Activated CD8-positive, alpha-beta T cell treated with anti-CD3 and anti-CD28 coated beads for 36 hours (primary cell): ENCODE measurements at places on chromosomes 16 and 17. TPM values are rescaled to one million over a fixed set of nuclear protein-coding genes. Genes with fewer than 3 reads are reported as not detected.

GRCh38 chr16:23700093-23700492 is 12.9 kb downstream of the ERN2 start:
- H3K4me1 ChIP-seq, result no peaks in the 10 kb centered on the region
- peaks cover 6% of the 10 kb centered on the region for H3K27me3 ChIP-seq
- no peak for DNase-seq
- H3K36me3 ChIP-seq, result no peaks in the 10 kb centered on the region
- no peak overlapping the region for H3K27ac ChIP-seq

- DNase-seq, result no peak
- peaks cover 17% of the 10 kb centered on the region for H3K36me3 ChIP-seq
- H3K4me1 ChIP-seq, result no peaks in the 10 kb centered on the region
These were observed 88.2 kb downstream of the STX8 start for GRCh38 chr17:9487406-9487805.

GRCh38 chr16:85335584-85336491 is 223.6 kb upstream of the CIBAR2 start:
- peaks cover 12% of the 10 kb centered on the region for H3K4me1 ChIP-seq
- H3K4me3 ChIP-seq, result peak overlapping the region; percentile 47
- H3K27me3 ChIP-seq, result no peaks in the 10 kb centered on the region
- H3K36me3 ChIP-seq, result no peaks in the 10 kb centered on the region
- peak overlapping the region; percentile 46 for H3K27ac ChIP-seq

Gene NPIPB9
- total RNA-seq, result 3.8 TPM

Gene RSPRY1
- 29.4 TPM for total RNA-seq

Gene MEIOC
- 0.25 TPM for total RNA-seq

Gene CRHR1
- not detected for total RNA-seq

Gene SDR42E2
- not detected for total RNA-seq
